ENCODE measurements at places on chromosomes 6 and 20.

DNA sequence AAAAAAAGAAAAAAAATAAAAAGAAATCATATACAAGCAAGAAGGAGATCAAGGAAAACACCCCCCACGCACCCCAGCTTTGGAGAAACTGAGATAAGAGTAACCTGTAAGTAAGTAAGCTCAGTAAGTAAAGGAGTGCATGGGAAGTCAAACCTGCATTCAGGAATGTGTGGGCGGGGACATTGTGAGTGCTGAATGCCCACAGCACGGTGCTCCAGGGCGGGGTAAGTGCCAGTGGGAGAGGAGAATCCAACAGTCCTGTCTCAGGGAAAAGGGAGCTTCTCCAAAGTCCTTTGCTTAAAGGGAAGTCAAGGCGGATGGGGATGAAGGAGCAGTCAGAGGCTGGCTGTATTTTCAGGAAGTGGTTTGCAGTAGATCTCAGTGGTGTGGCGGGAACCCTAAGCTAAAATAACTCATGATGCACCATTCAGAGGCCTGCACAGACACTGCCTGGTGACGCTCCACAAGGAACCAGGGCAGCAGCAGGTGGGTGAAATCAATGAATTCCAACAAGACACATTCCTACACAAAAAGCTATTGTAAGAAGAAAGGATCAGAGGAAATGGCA is 368.0 kb downstream of the QKI start:
- DNase-seq: no peak

DNA sequence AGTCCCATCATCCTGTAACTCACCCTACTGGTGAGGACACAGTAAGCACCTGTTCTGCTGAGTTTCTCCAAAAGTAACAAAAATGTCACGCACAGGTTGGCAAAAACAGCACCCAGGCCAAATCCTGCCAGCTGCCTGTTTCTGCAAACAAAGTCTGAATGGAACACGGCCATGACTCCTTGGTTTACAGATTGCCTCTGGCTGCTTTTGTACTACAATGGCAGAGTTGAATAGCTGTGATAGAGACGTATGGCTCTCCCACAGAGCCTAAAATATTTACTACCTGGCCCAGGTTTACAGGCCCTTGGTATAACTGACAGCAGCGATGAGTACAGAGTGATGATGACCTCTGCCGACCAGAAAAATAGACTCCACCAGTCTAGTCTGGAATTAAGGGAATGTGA is 52.6 kb downstream of the CNKSR3 start:
- no peak for DNase-seq

GRCh38 chr6:107196152-107196551 is 80.8 kb upstream of the BEND3 start:
- DNase-seq: no peak

- DNase-seq: no peak
Measured at GRCh38 chr6:113853252-113853651, 3.9 kb upstream of the MARCKS start.

- no peak for DNase-seq
Measured at GRCh38 chr6:24089736-24090135, 36.3 kb upstream of the NRSN1 start.

GRCh38 chr6:101203664-101204063 is 189.8 kb upstream of the GRIK2 start:
- DNase-seq: no peak

- DNase-seq: no peak
Measured at GRCh38 chr6:108116546-108117426, 42.2 kb upstream of the OSTM1 start.

DNA sequence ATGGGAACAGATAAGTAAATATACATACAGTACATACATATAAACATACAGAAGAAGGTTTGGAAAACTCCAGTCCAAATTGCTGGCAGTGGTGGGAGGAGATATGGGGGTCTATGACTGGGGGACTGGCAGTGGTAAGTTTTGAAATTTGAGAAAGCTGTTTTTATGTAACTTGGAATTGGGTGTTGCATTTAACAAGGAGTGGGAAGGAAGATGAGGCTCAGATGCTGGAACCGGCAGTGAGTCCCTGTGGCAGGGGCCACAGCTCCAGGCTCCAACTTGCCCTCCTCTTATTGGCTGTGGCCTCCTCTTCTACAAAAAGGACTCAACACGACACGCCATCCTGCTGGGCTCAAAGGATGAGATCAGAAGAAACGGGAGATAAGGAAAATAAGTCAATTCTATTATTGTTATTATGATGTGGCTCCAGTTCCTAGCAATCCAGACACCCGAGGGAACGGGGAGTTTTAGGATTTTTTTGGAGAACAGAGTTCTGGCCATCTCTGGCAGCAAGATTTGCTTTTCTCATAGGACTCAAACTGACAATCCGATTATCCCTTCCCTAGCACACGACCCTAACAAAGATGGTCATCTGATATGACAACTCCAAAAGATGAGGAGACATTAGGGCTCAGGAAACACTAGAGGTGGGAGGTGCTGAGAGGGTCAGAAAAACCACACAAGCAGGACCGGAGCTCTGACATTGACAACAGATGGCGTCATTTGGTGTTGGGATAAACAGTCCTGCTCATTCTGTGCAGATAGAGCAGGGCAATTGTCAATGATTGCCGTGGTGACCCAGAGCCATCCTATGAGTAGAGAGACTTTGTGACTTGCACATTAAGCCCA is 6.0 kb upstream of the TGM2 start:
- no peak for DNase-seq

DNA sequence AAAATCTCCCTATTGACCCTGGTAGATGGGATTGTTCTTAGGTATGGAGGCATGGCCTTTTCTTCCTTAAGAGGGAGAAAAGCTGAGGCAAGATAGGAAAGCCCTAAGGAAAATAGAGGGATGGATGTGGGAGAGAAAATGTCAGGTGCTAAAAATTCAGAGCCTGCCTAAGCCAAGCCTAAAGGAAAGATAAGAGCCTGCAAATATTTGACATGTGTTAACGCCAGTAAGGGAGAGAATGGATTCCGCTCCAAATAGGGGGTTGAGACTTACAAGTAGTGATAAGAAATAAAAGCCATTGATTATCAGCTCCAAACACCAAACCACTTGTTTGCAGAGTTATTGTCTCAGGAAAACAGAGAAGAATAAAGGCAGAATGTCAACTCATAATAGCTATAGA is 533.6 kb downstream of the PTPRT start:
- DNase-seq: no peak

Measured in glomerular endothelial cell (primary cell).